ENCODE measurements at places on chromosomes 11 and 22.
A peak's percentile ranks its signal among the peaks of the same experiment; 100 is the strongest.

GRCh38 chr11:38710262-38710661, 2112.2 kb upstream of the RAG2 start:
- H3K4me1 ChIP-seq, result no peaks in the 10 kb centered on the region
- no peaks in the 10 kb centered on the region for H3K36me3 ChIP-seq
- no peak overlapping the region for H3K27ac ChIP-seq
- no peak for DNase-seq
- H3K27me3 ChIP-seq, result no peaks in the 10 kb centered on the region

DNA sequence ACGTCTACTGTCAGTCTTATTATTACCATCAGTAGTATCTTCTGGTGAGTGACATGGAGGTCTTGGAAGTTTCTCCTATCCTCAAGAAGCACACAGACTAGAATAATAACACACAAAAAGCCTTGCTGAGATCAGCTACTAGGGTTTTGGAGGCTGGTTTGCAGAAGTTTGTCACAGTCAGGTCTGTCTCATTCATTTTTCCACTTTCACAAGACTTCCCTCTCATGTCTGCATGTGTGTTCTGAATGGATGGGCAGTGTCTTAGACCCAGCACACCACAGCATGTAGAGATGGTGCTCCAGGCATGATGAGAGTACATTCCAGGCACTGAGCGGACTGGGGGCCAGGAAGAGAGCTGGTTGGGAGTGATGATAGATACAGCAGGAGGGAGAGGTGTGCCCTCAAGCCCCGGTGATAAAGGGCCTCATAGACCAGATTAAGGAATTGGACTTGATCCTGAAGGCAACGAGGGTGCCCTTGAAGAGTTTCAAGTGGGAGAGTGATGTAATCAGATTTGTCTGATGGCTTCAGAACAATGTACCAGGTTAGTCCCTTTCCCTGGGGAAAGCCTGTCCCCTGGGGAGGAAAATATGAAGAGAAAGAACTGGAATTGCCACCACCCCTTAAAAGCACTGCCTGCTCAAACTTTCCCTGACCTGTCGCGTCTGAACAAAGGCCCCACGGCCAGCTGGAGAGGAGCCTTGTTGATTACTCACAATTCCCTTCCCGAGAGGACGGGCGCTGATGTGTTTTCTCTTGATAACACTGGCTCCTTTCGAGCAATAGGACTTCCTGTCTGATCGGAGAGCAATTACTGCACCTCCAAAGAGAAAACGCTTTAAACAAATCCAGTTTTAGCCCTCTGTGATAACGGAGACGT, 45.1 kb upstream of the LMO2 start:
- H3K27ac ChIP-seq, result peak overlapping the region; percentile 67
- H3K4me3 ChIP-seq, result no peak overlapping the region
- no peaks in the 10 kb centered on the region for H3K27me3 ChIP-seq
- DNase-seq, result no peak

- peaks cover 24% of the 10 kb centered on the region for H3K4me1 ChIP-seq
- no peaks in the 10 kb centered on the region for H3K27me3 ChIP-seq
- DNase-seq, result no peak
- H3K4me3 ChIP-seq, result no peak overlapping the region
- no peaks in the 10 kb centered on the region for H3K36me3 ChIP-seq
Measured at GRCh38 chr11:121672630-121673487, 220.1 kb upstream of the SORL1-AS1 start.

- peaks cover 8% of the 10 kb centered on the region for H3K4me1 ChIP-seq
- H3K27me3 ChIP-seq, result no peaks in the 10 kb centered on the region
- H3K27ac ChIP-seq, result peak overlapping the region; percentile 38
- H3K4me3 ChIP-seq, result peak overlapping the region; percentile 44
- H3K36me3 ChIP-seq, result no peaks in the 10 kb centered on the region
Measured at GRCh38 chr11:84437071-84437980, 1151.2 kb upstream of the CCDC90B start.

GRCh38 chr11:46543564-46543963, 50.3 kb downstream of the AMBRA1 start:
- H3K27ac ChIP-seq, result no peak overlapping the region
- H3K36me3 ChIP-seq, result peaks cover 48% of the 10 kb centered on the region
- H3K27me3 ChIP-seq, result no peaks in the 10 kb centered on the region
- no peak for DNase-seq

DNA sequence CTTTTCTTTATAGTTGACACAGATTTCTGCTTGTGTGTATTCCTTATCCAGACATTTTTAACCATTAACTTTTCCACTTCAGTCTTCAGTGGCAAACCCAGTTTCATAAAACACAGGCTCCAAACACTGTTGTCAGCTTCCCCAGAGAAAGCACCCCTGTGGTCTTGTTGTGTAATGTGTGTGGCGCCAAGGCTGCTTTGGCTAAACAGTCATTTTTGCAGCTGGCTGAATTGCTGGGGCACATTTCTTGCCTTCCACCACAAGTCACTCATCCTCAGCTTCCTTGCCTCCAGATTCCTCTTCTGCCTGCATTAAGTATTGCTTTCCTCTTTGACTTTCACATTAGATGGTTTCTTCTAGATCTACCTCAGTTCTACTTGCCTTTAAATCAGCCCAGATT, 40.5 kb downstream of the ARHGAP1 start:
- DNase-seq, result no peak
- no peaks in the 10 kb centered on the region for H3K4me1 ChIP-seq
- no peak overlapping the region for H3K27ac ChIP-seq
- no peak overlapping the region for H3K4me3 ChIP-seq

DNA sequence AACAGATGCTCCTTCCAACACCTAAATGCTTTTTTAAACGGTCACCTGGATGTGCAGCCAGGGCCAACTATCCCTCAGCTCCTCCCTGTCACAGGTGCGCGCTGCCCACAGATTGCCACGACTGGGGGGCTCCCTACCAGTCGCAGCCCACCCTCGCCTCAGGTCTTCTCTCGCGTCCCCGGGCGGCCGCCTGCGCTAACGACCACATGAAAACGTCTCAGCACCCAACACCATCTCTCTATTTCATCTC, 469 bp downstream of the ZBED5 start:
- H3K27ac ChIP-seq, result peak overlapping the region; percentile 98
- H3K36me3 ChIP-seq, result peaks cover 4% of the 10 kb centered on the region
- H3K27me3 ChIP-seq, result no peaks in the 10 kb centered on the region
- peaks cover 5% of the 10 kb centered on the region for H3K4me1 ChIP-seq

DNA sequence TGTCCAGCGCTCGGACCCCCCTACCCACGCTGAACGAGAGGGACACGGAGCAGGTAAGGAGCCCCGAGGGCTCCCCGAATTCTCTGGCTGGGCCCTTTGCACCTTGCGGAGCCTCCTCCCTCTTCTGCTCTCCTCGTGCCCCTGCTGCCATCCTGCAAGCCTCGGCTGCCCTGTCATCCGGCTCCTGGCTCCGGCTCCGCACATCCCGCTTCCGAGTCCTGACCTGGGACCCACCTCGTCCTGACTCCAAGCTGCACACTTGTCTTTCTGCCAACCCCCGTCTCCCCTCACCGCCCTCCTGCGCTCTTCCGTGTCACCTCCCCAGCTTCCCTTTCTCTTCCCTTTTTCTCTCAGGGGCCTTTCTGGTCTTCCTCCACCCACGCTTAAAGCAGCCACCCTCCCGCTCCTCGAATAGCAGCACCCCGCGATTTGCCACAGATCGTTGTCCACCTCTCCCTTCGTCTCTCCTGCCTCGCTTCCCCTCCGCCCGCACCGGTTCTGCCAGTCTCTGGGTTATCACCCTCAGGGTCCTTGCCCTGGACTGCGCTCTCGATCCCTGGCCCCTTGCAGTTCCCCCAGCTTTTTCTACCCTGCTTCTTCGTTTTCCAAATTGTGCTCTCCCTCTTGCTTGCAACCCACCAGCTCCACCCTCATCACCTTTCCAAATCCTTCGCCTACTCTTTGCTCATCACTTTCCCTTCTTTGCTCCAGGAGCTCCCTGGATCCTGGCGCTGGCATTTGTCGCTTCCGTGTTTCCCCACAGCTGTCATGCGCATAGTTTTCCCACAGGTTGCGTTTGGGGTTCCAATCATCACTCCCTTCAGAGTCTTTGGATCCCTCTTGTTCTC, 822 bp downstream of the MARK2 start:
- peak; percentile 47 for DNase-seq
- peak overlapping the region; percentile 2 for H3K27ac ChIP-seq
- H3K4me3 ChIP-seq, result peak overlapping the region; percentile 80
- peaks cover 47% of the 10 kb centered on the region for H3K4me1 ChIP-seq
- peaks cover 8% of the 10 kb centered on the region for H3K36me3 ChIP-seq

- H3K27ac ChIP-seq, result no peak overlapping the region
- no peaks in the 10 kb centered on the region for H3K36me3 ChIP-seq
- no peaks in the 10 kb centered on the region for H3K27me3 ChIP-seq
- DNase-seq, result no peak
- H3K4me1 ChIP-seq, result peaks cover 26% of the 10 kb centered on the region
- no peak overlapping the region for H3K4me3 ChIP-seq
Measured at GRCh38 chr11:12155696-12156095, 45.3 kb downstream of the MICAL2 start.

GRCh38 chr11:58926695-58927094, 12.6 kb upstream of the GLYATL1 start:
- H3K36me3 ChIP-seq, result no peaks in the 10 kb centered on the region
- no peaks in the 10 kb centered on the region for H3K27me3 ChIP-seq
- H3K4me1 ChIP-seq, result peaks cover 5% of the 10 kb centered on the region

All from spinal cord (tissue), 10 donors.